ENCODE measurements at places on chromosomes 1 and 21.

DNA sequence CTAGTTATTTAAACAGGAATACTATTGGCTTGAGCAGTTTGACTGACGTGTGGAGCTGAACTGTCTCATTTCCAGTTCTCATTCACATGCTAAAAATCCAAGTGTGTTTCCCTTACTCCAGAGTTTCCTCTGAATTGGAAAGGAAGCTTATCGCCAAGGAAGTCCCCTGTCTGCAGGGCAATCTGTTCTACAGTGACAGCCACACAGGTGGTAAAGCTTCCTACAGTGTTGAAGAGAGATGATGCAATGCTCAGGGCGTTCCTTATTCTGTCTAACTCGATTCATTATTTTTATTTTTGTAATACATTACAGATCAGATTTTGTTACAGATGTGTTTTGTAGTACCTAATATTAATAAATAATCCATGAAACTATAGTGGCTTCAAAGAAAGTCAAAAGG, 41.3 kb downstream of the ADAMTS5 start:
- DNase-seq = no peak

GRCh38 chr1:20891091-20891490, 104.0 kb upstream of the HP1BP3 start:
- DNase-seq = no peak

GRCh38 chr1:101174722-101175121, 62.1 kb upstream of the S1PR1 start:
- DNase-seq = peak; percentile 88

- no peak for DNase-seq
Measured at GRCh38 chr1:38242506-38242905, 195.9 kb upstream of the POU3F1 start.

DNA sequence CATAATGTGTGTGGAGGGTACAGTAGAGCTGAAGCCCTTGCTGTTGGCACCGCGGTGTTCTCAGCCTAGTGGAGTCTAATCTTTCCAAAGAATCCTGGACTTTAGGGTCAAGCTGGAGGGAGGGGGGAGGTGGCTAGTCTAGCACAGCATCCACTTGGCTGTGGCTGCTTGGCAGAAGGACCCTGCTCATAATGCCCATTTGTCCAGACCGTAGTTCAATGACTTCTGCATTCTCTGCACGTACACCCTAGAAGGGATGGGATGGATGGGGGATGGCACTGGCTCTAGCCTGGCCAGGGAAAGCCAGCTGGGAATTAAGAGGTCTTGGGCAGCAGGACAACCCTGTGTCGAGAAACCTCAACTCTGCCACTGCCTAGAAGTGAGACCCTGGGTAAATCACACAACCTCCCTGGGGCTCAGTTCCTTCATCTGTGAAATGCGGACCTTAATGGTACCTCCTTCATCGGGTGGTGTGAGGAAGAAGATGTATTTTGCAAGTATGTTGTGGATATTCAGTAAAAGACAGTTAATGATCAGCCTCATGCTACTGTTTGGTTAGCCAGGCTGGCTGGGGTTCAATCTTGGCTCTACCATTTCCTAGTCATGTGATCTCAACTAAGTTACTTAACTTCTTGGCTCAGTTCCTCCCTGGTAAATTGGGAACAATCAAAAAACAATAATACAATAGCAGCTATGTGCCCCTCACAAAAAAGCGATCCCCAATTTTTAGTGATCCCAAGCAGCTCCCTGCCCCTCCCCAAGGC, 27.2 kb upstream of the CLIC4 start:
- no peak for DNase-seq

GRCh38 chr1:206502812-206503211, 4.5 kb upstream of the RASSF5 start:
- no peak for DNase-seq

DNA sequence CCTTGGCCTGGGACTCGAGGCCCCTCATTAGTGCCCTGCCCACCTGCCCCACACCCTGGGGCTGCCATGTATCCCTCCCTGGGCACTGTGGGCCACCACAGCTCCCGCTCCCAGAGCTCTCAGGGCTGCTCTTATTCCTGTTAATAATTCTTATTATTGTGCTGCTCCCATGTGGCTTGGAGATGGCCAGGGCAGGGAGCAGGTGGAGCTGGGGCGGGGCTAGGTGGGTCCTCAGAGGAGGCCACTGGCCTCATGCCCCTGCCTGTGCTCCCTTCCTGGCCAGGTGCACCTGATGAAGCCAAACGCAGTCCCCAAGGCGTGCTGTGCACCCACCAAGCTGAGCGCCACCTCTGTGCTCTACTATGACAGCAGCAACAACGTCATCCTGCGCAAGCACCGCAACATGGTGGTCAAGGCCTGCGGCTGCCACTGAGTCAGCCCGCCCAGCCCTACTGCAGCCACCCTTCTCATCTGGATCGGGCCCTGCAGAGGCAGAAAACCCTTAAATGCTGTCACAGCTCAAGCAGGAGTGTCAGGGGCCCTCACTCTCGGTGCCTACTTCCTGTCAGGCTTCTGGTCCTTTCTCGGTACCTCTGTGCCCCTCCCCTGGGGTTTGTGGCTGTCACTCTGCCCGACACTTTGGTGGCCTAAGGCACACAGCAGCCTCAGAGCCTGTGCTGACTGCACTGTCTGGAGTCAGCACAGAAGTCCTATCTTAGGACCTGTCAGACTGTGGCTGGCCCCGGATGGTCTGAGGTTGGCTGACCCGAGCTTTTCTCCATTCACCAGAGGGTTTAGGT, 34.1 kb downstream of the BMP8A start:
- DNase-seq = no peak

DNA sequence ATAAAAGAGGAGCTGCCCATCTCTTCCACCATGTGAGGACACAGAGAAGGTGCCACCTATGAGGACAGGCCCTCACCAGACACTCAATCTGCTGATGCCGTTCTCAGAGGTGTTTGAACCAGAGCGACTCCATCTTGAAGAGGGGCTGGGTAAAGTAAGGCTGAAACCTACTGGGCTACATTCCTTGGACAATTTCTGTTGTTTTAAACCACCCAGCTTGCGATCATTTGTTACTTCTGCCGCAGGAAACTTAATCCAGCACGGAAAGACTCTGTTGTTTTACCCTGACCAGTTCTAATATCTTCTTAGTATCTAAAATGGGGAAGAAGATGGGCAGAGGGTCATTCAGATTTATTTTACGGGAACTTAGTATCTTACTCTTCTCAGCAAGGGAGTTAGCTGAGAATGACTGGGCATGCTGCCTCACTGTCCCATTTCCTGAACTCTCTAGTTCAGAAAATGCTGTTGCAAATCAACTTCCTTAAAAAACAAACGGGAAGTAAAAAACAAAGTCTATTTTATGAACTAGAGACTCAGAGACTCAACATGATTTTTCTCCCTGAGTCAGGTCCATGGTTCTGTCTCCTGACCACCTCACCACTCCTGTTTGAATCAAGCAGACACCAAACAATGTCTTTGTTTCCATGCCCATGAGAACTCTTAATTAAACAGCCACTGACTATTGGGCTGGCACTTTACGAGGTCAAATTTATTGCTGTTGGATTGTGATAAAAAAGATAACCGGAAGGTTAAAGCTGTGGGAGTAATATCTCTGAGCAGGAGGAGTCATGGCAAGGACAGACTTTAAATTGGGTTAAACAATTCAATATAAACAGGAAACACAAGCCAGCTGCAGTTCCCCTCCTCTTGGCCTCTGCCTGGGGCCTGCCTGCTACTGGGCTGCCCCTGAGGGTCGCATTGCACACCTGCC, 23.8 kb upstream of the IFNAR1 start:
- no peak for DNase-seq

GRCh38 chr1:41586230-41586629, 101.7 kb upstream of the EDN2 start:
- DNase-seq = no peak

- DNase-seq = no peak
Measured at GRCh38 chr1:247429496-247429895, 13.5 kb downstream of the NLRP3 start.

- no peak for DNase-seq
Measured at GRCh38 chr1:29195881-29196291, 14.2 kb upstream of the SRSF4 start.

- DNase-seq = peak; percentile 98
Measured at GRCh38 chr1:201460814-201461644, 8.0 kb downstream of the PHLDA3 start.

GRCh38 chr1:153291514-153291913, 21.2 kb downstream of the PGLYRP3 start:
- no peak for DNase-seq

DNA sequence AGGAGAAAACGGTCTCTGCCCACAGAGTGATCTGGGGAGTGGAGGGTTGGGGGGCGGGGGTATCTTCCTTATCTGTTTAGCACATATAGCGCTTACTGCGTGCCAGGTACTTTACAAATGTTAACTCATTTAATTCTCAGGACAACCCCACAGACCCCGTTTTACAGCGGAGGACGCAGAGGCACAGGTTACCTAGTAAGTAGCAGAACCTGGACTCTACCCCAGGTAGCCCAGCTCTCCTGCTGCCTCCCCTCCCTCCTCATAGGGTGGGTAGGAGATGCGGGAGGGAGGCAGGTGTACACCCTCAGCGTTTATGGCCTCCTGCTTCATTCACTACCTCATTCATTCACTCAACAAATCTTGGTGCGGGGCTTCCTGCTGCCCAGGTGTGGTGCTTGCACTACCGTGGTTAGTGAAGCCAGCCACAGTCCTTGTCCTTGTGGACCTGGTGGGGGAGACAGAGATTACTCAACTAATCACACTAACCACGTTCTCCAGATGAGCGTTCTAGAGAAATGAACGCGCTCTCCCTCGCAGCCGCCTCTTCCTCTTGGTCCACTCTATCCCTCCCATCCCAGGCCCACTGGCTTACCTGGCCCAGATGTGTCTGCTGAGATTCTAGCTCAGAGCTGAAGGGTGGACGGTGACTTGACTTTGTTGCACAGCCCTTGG, 102.0 kb downstream of the IER5 start:
- no peak for DNase-seq

GRCh38 chr1:152141971-152142584, 16.9 kb downstream of the RPTN start:
- peak; percentile 60 for DNase-seq

GRCh38 chr1:77446841-77447555, 165.2 kb downstream of the AK5 start:
- DNase-seq = peak; percentile 27

GRCh38 chr1:153503766-153504165, 32.0 kb downstream of the S100A6 start:
- no peak for DNase-seq

GRCh38 chr1:16608838-16609560, 4.4 kb downstream of the NBPF1 start:
- DNase-seq = no peak

- no peak for DNase-seq
Measured at GRCh38 chr1:209618756-209619420, 33.3 kb downstream of the LAMB3 start.

- no peak for DNase-seq
Measured at GRCh38 chr1:111470596-111470995, 3.2 kb upstream of the C1orf162 start.

DNA sequence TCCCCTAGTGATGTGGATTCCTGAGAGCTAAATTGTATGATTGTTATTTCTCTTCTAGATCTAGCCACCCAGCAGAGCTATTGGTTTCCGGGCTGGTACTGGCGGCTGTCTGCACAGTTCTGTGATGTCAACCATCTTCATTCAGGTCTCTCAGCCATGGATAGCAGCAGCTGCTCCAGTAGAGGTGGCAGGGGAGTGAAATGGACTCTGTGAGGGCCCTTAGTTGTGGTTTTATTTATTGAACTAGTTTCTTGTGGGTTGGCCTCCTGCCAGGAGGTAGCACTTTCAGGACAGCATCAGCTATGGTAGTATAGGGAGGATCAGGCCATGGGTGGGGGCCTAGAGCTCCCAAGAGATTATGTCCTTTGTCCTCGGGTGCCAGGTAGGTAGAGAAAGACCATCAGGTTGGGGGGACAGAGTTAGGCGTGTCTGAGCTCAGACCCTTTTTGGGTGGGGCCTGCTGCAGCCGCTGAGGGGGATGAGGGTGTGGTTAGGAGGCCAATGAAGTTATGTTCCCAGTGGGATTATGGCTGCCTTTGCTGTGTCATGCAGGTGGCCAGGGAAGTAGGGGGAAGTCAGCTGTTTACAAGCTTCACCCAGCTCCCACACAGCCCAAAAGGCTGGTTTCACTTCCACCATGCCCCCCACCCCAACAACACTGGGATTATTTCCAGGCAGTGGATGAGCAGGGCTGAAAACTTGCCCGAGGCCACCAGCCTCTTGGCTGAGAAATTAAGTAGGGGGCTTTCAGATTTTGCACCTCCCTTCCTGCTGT, 55.1 kb upstream of the RGS4 start:
- no peak for DNase-seq

DNA sequence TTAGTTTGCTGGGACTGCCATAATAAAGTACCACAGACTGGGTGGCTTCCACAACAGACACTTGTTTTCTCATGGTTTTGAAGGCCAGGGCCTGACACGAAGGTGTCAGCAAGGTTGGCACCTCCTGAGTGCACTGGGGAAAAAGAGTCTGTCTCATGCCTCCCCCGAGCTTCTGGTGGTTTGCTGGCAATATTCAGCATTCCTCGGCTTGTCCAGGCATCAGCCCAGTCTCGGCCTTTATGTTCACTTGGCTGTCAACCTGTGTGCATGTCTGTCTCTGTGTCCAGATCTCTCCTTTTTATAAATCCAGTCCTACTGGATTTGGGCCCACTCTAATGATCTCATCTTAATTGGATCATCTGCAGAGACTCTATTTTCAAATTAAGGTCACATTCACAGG, 72.6 kb downstream of the DOP1B start:
- DNase-seq = no peak

- no peak for DNase-seq
Measured at GRCh38 chr1:119725626-119726025, 13.9 kb downstream of the PHGDH start.

GRCh38 chr1:232033285-232033684, 406.7 kb downstream of the DISC1 start:
- no peak for DNase-seq

- no peak for DNase-seq
Measured at GRCh38 chr1:53561503-53562105, 102.4 kb downstream of the DMRTB1 start.

DNA sequence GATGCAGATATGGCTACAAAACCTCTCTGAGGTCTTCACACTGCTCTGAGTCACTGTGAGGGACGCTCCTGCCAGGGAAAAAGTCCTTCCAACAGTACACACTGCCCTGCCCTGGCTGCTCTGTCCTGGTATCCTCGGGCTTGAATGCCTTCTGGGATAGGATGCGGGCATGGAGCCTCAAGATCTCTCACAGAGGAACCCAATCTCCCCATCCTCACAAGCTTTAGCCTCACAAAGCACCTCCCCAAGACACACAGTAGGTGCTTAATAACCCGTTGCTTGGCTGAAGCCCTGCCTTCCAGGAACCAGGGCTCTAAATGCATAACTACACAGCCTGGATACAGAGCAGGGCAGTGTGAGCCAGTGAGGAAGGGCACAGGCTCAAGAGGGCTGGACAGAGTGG, 9.2 kb downstream of the RAP1GAP start:
- DNase-seq = no peak

DNA sequence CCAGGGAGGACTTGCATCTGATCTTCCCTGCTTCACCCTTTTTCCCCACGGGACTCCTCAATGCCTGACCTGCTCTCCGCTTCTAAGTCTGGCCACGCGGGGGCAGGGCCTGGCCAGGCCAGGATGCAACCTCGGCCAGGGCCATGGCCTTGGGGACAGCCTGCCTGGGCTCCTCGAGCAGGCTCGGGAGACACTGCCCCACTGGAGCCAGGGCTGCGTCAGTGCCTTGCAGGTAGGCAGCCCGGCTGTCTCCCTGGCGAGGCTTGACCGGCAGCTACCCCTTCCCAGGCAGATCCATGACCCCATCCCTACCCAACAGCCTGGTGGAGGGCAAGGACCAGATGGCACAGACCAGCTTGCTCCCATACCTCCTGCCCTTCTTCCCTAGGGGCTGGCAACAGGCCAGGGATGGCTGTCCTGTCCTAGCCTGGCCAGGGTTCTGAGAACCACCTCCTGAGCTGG, 2.7 kb upstream of the PRDM16 start:
- peak; percentile 3 for DNase-seq

Data from HFFc6 (cell line).